ENCODE measurements at places on chromosomes 4 and X.

DNA sequence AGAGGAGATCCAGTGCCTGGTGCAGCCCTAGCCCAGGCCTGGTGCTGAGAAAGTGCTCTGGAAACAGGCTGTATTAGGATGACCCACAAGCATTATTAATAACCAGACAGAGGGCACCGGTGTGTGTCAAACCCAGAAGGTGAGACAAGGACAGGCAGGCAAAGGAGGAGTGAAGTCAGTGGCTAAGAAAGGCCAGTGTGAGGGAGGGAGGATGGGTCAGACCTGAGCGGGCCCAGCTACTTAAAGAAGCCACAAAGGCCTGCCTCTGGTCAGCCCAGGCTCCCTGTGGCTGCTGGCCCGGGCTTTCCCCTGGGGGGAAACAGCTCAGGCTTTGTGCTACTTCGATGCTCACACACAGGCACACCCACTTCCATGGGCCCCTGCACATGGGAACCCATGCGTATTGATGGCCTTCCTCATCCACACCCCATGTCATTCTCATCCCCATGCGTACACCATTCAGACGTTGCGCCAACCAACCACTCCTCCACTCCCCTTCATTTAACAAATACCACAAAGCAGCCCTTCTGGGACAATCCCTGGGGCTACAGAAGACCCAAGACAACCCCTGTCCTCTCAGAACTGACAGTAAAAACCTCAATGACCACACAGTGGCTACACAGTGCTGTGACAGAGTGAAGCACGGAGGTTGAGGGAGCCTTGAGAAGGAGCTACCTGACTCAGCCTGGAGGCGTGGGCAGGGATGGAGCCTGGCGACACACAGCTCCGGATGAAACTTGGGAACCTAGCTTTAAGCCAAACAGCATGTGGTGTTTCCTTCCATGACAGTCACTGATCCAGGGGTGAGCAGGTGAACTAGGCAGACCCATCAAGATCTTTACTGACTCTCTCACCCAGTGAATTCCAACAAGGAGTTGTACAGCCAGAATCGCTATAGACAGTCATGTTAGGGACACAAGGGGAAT lies 24.9 kb upstream of the MTM1 start:
- DNase-seq: no peak

DNA sequence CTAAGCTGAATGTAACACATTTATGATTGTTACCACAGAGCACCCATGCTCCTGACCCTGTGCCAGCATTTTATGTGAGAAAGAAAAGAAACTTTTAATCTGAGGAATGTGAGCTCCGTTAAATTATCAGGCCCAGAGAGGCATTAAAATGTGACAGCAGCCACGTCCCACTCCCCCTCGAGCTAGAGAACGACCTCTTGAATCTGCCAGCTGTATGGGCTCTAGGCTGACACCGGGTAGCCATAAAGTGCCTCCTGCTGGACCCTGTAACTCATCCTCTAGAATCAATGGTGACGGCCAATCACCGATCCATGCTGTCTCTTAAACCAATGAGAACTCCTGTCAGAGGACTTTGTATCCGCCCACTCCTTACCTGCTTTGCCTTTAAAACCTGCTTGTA lies 110.2 kb upstream of the ADRA2C start:
- DNase-seq: no peak

GRCh38 chr4:31106419-31106818 lies 386.2 kb downstream of the PCDH7 start:
- DNase-seq: no peak

GRCh38 chr4:20251796-20252655 lies at the start of gene SLIT2:
Gene SLIT2 (plus strand): TSS chr4:20251905. CDS start chr4:20253816, 1,911 bp downstream.
- no peak for DNase-seq

DNA sequence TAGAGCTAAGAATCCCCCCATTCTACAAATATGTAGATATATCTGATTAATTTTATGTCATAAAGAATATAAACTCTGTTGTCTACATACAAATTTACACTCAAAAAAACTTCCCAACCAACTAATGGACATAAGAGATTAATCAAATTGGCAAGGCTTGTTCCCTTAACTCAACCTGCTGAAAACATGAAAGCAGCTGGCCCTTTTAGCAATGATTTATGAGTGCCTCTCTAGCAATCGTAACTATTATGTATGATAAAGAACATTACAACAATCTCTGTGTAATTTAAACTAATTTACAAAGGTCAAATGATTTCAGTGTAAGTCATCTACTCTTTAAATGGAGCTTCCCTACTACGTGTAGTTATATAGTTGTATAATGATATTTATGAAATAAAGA lies 83.1 kb upstream of the FTHL17 start:
- DNase-seq: no peak

- DNase-seq: no peak
These were observed at the start of gene AKAP14 for GRCh38 chrX:119895843-119896326. Gene AKAP14 (plus strand): TSS chrX:119895893. CDS start chrX:119903224, 7,331 bp downstream.

- no peak for DNase-seq
These were observed 157.0 kb downstream of the PCDH18 start for GRCh38 chr4:137375111-137375850.

GRCh38 chr4:40595981-40596380 lies 33.7 kb downstream of the RBM47 start:
- no peak for DNase-seq

- DNase-seq: no peak
These were observed 56.7 kb downstream of the MTM1 start for GRCh38 chrX:150625097-150625496.

DNA sequence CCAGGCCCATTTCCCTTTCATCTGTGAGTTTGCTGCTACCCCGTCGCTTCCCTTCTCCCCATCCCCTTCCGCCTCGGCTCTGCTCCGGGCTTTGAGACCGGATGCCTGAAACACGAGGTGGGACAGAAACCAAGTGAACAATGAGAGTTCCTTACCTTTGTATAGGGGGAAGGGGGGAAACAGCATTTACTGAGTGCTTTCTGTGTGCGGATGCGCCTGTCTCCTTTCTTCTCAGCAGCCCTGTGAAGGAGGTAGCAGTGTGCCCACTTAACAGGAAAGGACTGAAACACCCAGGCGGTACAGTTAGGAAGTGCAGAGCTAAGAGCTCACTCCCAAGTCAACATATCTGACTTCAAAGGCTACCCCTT lies 43.2 kb upstream of the TMSB15B start:
- DNase-seq: no peak

DNA sequence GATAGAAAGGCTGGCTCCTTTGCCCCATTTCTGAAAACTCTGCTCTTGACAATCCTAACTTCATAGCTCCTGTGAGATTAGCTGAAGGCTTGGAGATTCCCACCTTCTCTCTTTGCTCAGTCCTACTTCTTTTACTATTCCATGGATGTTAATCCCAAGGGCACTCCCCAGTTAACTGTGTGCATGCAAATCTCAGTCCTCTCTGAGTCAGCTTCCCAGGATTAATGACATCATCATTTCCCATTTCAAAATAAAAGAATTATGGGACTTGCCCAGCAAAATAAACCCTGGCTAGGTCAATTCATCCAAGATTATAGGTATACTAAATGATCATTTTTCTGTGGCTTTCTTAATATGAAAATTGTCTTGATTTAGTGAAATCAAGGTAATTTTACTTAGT lies 328.6 kb upstream of the NR3C2 start:
- no peak for DNase-seq

DNA sequence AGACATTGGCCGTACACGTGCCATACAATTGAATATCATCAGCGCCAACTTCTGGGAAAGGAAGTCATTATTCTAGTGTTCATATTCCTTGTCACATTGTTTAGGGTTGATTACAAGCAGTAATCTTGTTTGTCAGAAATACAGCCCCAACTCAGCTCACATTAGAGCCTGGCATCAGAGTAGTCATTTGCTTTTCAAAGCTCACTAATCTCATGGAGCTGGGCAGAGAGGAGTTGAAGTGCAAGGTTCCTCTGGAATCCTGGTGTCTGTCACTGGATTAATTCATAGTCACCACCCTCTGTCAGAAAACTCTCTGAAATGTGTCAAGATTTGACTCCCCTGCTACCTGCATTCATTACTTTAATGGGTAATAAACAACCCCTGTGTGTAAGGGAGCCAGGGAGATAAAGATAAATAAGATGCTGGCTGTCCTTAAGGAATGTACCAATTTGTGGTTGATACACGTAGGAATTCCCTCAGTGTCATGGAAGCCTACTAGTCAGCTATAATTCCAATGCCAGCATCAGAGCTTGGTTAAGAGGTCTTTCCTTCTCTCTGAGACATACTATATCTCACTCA lies 43.7 kb upstream of the S100G start:
- no peak for DNase-seq

DNA sequence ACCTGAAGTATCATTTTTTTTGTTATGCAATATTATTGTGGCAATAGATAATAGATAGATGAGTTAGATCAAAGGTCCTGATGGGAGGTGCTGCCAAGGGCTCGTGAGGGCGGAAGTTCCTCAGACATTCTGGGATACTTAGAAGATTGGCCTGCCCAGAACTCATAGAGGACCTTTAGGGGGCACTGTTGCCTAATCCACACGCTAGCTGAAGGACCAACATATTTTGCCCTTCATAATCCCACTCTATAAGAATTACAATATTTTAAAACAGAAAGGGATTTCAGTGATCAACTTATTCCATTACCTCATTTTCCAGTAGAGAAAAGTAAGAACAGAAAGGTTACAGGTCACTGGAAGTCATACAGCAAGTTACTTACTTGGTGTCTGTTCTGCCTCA lies 22.9 kb upstream of the COX7B2 start:
- DNase-seq: no peak

GRCh38 chrX:72100824-72101351 lies 30.8 kb downstream of the RTL5 start:
- peak; percentile 62 for DNase-seq

GRCh38 chrX:114584375-114584943 lies 573 bp downstream of the HTR2C start:
- DNase-seq: no peak

GRCh38 chr4:111209706-111210105 lies 586.8 kb upstream of the PITX2 start:
- DNase-seq: no peak

GRCh38 chr4:113534711-113535110 lies 226.8 kb downstream of the CAMK2D start:
- no peak for DNase-seq

GRCh38 chr4:53651156-53651735 lies 60.0 kb upstream of the LNX1 start:
- no peak for DNase-seq

GRCh38 chrX:13096728-13097127 lies 52.3 kb upstream of the FAM9C start:
- no peak for DNase-seq

- DNase-seq: no peak
These were observed 1.8 kb downstream of the PPP1R2C start for GRCh38 chrX:42776195-42776594.

DNA sequence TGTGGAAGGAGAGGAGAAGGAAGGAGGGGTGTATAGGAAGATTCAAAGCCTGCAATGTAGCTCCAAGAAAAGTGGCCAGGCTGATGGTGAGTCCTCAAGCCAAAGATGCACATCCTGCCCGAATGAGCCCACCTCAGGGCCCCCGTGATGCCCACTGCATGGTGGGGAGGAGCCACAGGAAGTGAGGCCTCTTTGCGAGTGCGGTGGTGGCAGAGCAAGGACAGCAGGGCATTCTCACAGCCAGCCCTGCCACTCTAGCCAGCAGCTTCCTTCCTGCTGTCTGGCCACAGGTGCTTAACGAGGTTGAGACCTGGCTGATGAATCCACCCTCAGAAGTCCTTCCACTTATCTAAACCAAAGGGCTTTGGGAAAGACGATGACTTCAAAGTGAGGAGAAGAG lies 55.8 kb downstream of the BCOR start:
- DNase-seq: no peak

DNA sequence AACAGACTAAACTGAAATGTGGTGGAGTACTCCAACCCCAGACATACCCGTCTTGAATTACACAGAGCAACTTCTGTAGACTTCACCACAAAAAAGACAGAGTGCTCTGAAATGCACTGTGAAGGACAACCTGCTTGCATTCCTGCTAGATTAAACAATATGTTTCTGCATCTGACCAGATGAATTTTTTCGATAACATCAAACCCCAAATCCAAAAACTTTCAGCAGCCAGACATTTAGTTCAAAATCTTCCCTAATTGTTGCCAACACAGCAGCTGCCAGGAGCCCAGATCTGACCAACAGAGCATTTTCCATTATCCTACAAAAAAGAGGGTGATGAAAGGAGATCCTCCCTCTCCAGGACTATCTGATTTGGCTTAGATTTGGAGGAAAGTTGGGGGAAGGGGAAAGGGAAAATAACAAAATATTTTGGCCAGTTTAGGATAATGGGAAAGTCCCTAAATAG lies 356.5 kb downstream of the PDGFC start:
- no peak for DNase-seq
